ENCODE measurements at places on chromosomes 16 and 17.
A peak's percentile ranks its signal among the peaks of the same experiment; 100 is the strongest.

- no peak for DNase-seq
These were observed 48.3 kb downstream of the NT5M start for GRCh38 chr17:17351356-17351891.

- DNase-seq, result no peak
These were observed 7.6 kb upstream of the AXIN1 start for GRCh38 chr16:359871-360697.

DNA sequence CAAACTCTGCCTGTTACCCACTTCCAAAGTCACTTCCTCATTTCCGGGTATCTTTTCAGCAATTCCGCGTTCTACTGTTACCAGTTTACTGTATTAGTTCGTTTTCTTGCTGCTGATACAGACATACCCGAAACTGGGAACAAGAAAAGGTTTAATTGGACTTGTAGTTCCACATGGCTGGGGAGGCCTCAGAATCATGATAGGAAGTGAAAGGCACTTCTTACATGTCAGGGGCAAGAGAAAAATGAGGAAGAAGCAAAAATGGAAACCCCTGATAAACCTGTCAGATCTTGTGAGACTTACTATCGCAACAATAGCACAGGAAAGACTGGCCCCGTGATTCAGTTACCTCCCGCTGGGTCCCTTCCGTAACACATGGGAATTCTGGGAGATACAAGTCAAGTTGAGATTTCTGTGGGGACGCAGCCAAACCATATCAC lies 30.9 kb downstream of the PAFAH1B1 start:
- DNase-seq, result no peak

- DNase-seq, result no peak
These were observed 38.5 kb downstream of the LIG3 start for GRCh38 chr17:35018814-35019213.

DNA sequence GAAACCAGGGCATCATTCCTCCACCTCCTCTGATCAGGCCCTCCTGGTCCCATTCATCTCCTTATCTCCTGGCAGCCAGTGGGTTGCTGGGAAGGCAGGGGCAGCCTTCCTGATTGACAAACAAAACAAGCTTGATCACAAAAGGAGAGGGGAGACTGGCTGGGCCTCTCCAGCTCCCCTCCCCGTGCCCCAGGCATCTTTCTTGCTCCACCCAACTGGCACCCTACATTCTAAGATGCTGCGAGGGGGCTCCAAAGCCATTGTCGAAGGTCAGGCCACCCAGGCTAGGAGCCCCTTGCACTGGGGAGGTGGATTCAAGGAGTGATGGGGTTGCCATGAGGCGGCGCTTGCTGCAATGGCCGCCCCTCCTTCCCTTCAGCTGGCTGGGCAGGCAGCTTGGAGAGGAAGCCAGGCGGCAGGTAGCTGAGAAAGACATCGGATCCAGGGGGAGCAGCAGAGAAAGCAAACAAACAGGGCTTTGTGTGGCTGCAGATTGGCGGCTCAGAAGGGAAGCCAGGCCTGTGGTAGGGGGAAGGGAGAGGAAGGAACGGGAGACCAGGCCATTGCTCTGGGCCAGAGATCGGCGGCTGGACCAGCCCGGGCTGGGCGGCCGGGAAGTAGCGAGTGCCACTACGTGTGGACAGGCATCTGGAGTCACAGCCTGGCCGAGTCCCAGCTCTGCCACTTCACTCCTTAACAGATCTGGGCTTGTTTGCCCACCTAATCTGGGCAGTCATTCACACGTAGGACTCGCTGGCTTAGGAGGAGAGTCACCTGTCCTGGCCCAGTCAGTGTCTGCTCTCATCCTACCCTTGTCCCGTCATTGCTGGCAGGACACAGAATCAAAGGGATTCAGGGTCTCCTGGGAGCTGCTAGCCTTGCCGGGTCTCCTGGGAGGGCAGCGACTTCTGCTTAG lies 12.3 kb downstream of the RAI1 start:
- peak; percentile 70 for DNase-seq

DNA sequence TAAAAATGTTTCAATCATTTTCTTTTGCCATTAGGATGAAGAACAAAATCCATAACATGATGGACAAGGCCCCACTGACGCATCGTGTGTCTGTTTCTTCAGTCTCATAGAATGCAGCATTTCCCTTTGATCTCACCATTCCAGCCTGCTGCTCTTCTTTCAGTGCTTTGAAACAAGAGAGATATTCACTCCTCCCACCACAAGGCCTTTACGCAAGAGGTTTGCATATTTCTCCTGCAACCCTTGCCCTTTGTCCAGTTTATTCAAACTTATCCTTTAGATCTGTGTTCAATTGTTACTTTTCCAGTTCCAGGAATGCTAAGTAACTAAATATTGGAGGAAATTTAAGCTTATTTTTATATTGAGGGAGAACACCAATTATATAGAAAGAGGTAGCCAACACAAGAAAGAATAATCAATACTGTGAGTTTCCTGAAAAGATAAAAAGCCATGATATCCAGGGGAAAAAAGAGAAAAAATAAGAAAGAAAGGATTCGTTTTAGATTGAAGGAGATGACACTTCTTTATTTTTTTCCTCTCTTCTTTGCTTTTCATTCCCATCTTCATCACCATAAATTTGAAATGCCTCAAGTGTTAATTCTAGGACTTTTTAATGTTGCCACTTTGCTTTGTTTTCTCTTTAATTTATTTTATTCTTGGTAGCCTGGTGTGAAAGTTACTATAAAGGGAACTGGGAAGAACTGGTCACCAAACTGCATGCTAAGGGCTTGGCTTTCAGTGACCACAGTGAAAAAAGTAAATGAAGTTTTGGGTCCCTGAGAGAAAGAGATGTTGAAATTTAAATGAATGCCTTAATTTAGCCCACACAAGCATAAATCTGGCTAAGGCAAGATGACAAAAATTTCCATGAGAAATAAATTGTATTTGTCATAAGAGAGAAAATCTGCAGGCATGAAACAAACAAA lies 102.1 kb downstream of the KIF2B start:
- no peak for DNase-seq

- DNase-seq, result no peak
These were observed 238.0 kb downstream of the PHKB start for GRCh38 chr16:47699106-47699505.

GRCh38 chr16:56742030-56742984 lies 12.4 kb downstream of the NUP93 start:
- DNase-seq, result no peak

- peak; percentile 53 for DNase-seq
These were observed 27.2 kb upstream of the SKAP1 start for GRCh38 chr17:48457080-48457836.

Measured in dorsolateral prefrontal cortex (tissue), 122 donors.